Astrocyte (in vitro differentiated cells and primary cell): ENCODE measurements at places on chromosomes 11 and 22. TPM values are rescaled to one million over a fixed set of nuclear protein-coding genes. Genes with fewer than 3 reads are reported as not detected.
A peak's percentile ranks its signal among the peaks of the same experiment; 100 is the strongest.

GRCh38 chr11:18080451-18080850 lies 25.4 kb downstream of the SAAL1 start:
- H3K27me3 ChIP-seq = no peaks in the 10 kb centered on the region
- DNase-seq = no peak
- no peak overlapping the region for H3K27ac ChIP-seq
- no peaks in the 10 kb centered on the region for H3K4me1 ChIP-seq

DNA sequence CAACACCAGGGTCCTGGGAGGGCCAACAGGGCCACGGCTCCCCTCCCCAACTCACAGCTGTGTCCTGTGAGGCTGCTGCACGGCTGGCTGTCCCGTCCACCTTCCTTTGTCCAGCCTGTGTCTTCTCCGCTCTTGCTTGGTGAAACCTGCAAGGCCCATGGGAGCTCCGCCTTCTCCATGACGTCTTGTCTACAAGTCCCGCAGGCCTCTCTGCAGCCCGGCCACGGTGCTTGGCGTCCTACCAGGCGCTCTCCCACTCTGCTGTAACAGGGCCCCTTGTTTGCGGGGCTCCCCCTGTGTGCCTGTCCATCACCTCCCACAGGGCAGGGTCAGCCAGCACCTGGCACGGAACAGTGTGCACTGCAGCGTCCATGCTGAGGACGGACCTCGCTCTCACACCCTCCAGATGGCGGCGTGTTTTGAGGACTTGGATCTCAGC lies 866.8 kb downstream of the TBC1D22A start:
- H3K27ac ChIP-seq = no peak overlapping the region
- no peak overlapping the region for H3K4me3 ChIP-seq
- H3K36me3 ChIP-seq = no peaks in the 10 kb centered on the region
- H3K27me3 ChIP-seq = no peaks in the 10 kb centered on the region
- no peaks in the 10 kb centered on the region for H3K4me1 ChIP-seq
- no peak for DNase-seq

GRCh38 chr11:4066910-4067309 lies 27.7 kb upstream of the RRM1 start:
- peaks cover 4% of the 10 kb centered on the region for H3K4me1 ChIP-seq
- no peak for DNase-seq
- no peak overlapping the region for H3K4me3 ChIP-seq
- H3K36me3 ChIP-seq = no peaks in the 10 kb centered on the region
- no peaks in the 10 kb centered on the region for H3K27me3 ChIP-seq

DNA sequence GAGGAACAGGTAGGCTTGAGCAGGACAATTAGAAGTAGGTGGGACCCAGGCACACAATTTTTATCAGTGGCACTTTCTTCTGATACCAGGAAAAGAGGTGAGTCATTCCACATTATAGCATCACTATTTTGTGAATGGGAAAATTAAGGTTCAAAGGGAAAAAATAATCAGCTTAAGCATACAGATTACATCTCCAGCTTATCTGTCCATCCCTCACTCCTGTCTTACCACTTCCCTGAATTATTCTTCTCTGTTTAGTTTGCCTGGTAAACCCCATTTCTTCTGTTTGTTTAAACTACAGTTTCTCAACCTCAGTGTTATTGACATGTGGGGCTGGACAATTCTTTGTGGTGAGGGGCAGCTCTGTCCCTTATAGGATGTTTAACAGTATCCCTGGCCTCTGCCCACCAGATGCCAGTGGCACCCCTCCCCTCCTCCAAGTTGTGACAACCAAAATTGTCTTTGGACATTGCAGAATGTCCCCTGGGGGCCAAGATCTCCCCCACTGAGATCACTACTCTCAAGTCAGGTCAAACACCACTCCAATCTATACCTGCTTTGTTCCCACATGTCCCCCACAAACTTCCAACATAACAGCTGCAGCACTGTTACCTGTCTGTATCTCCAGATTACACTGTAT lies 8.5 kb upstream of the XBP1 start:
- H3K27ac ChIP-seq = no peak overlapping the region
- H3K4me3 ChIP-seq = no peak overlapping the region
- no peak for DNase-seq
- H3K36me3 ChIP-seq = no peaks in the 10 kb centered on the region
- no peaks in the 10 kb centered on the region for H3K4me1 ChIP-seq

- DNase-seq = no peak
- H3K36me3 ChIP-seq = no peaks in the 10 kb centered on the region
- no peak overlapping the region for H3K4me3 ChIP-seq
- H3K4me1 ChIP-seq = no peaks in the 10 kb centered on the region
- H3K27me3 ChIP-seq = peaks cover 4% of the 10 kb centered on the region
Measured at GRCh38 chr11:118283037-118283636, 19.0 kb upstream of the MPZL2 start.

DNA sequence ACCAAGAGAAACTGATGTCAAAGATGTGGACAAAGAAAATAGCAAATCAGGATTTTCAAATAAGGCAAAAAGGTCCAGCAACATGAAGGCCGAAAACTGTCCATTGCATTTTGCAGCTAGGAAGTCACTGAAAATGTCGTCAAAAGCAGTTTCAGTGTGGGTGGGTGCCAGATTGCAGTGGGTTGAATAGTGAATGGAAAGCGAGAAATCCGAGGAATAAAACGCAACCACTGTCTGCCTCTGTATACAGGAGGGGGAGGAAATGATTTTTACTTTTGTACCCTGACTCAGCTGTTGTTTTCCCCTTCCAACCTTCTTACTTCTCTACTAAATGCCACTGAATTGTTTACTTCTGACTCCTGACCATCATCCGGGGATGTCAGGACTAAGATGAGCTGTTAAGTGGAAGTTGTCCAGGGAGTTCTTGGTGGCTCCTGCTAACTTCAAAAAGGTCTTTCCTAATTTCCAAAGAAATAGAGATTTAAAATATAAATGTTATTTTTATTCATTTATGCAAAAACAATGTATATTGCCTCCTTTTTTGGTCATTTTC lies 64.9 kb upstream of the BIRC3 start:
- no peaks in the 10 kb centered on the region for H3K36me3 ChIP-seq
- no peak overlapping the region for H3K4me3 ChIP-seq
- peak; percentile 39 for DNase-seq

- no peak overlapping the region for H3K4me3 ChIP-seq
- H3K27me3 ChIP-seq = no peaks in the 10 kb centered on the region
- DNase-seq = peak; percentile 32
- peaks cover 3% of the 10 kb centered on the region for H3K4me1 ChIP-seq
- no peaks in the 10 kb centered on the region for H3K36me3 ChIP-seq
Measured at GRCh38 chr11:120612513-120613263, 101.1 kb downstream of the GRIK4 start.

GRCh38 chr11:97965849-97966646 lies 1054.7 kb upstream of the CNTN5 start:
- peak overlapping the region; percentile 95 for H3K27ac ChIP-seq
- H3K27me3 ChIP-seq = no peaks in the 10 kb centered on the region
- H3K36me3 ChIP-seq = no peaks in the 10 kb centered on the region
- DNase-seq = peak; percentile 96

Gene TMEM121B
- total RNA-seq = 1.6 and 1.9 TPM in 2 replicates

DNA sequence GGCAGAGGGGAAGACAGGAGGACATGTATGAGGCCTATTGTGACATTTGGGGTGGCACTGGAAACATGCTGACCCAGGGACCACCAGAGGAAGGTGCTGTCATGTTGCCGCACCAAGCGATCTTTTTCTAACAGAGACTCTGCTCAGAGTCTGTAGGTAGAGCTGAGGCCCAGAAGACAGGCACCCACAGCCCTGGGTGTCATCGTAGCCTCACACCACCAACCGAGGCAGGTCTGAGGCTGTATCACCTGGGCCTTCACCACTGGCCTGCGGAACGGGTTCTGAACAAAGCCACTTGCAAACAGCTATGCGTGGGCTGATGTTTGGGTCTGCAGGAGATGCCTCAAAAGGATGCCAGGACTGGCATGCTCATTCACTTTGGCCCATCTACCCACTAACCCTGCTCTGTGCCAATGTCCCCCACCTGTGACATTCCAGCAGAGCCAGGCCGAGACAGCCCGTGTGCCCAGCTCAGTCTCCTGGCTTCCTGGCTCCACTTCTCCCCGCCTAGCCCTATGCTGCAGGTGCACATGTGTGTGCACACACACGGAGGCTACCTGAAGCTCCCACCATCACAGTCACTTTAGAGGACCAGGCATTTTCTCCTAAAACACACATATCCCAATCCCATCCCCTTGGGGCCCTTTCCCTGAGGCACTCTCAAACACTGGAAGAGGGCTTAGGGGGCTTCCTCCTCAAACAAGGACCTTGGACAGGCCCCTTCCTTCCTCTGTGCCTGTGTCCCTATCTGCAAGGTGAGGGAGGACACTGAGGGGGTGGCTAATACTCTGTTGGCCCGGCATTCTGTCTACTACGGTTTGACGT lies 3.6 kb downstream of the TRIM29 start:
- DNase-seq = no peak
- peaks cover 25% of the 10 kb centered on the region for H3K27me3 ChIP-seq
- no peaks in the 10 kb centered on the region for H3K4me1 ChIP-seq
- no peak overlapping the region for H3K4me3 ChIP-seq
- H3K27ac ChIP-seq = no peak overlapping the region

DNA sequence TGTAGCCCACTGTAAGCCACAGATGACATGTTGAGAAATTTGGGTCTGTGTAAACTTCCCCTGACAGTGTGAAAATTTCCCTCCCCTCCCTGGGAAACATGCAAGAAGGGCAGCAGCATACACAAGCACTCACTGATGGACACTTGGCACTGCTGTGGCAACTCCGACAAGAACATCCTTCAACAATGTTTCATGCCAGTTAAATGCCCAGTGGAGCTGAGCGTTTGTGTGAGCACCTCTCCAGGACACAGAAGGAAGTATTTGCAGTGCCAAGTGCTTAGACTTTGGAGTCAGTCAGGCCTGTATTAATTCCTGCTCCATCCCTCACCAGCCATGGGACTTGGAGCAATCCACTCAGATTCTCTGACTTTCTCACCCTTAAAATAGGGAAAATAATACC lies 17.7 kb downstream of the C11orf87 start:
- H3K4me1 ChIP-seq = no peaks in the 10 kb centered on the region
- H3K36me3 ChIP-seq = no peaks in the 10 kb centered on the region
- H3K4me3 ChIP-seq = no peak overlapping the region

- H3K4me1 ChIP-seq = no peaks in the 10 kb centered on the region
- no peak for DNase-seq
- H3K36me3 ChIP-seq = no peaks in the 10 kb centered on the region
- no peak overlapping the region for H3K4me3 ChIP-seq
- no peaks in the 10 kb centered on the region for H3K27me3 ChIP-seq
Measured at GRCh38 chr11:77789061-77789730, 31.3 kb downstream of the RSF1 start.

DNA sequence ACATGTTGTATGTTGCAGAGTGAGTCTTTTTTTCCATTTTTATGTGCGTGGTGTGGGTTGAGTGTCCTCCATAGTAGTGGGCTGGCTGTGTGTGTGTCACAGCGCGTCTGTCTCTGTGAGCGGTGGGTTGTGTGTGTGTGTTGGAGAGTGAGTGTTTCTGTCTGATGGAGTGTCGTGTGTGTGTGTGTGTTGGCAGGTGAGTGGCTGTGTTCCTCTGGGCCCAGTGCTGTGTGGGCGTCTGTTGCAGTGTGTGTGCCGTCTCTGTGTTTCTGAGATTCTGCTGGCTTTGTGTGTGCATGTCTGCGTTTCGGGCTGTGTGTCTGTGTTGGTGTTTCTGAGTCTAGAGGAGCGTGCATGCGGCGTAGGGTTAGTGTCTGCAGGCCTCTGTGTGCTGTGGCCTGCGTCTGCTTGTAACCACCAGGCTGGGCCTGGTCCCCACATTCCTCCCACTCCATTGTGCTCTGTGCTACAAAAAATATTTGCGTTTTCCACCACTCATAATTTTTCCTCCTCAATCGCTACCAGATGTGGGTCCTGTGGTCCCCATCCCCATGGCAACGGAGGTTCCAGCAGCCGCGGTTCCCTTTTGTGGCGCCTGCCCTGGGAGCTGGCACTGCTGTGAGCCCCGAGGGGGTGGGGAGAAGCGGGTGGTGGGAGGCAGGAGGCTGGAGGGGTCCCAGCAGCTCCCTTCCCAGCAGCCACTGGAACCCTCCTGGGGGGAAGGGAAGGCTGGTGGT lies 15.2 kb downstream of the SCARF2 start:
- peaks cover 7% of the 10 kb centered on the region for H3K4me1 ChIP-seq
- DNase-seq = peak; percentile 50
- H3K27me3 ChIP-seq = no peaks in the 10 kb centered on the region
- peaks cover 4% of the 10 kb centered on the region for H3K36me3 ChIP-seq

GRCh38 chr11:33640730-33641371 lies 59.8 kb downstream of the C11orf91 start:
- H3K27ac ChIP-seq = no peak overlapping the region
- H3K36me3 ChIP-seq = peaks cover 3% of the 10 kb centered on the region
- DNase-seq = no peak
- H3K4me3 ChIP-seq = no peak overlapping the region

GRCh38 chr11:2302896-2303626 lies 1.2 kb downstream of the TSPAN32 start:
- peaks cover 11% of the 10 kb centered on the region for H3K4me1 ChIP-seq
- H3K27me3 ChIP-seq = peaks cover 2% of the 10 kb centered on the region
- H3K27ac ChIP-seq = no peak overlapping the region
- no peak overlapping the region for H3K4me3 ChIP-seq
- H3K36me3 ChIP-seq = no peaks in the 10 kb centered on the region

Gene NAV2
- total RNA-seq = 17.6 and 20.6 TPM in 2 replicates

Gene SAA4
- total RNA-seq = not detected in 2 replicates

Gene MRGPRX3
- total RNA-seq = not detected in 2 replicates

GRCh38 chr11:75344761-75345454 lies 6.6 kb downstream of the ARRB1 start:
- no peak overlapping the region for H3K27ac ChIP-seq
- no peaks in the 10 kb centered on the region for H3K36me3 ChIP-seq
- DNase-seq = no peak
- H3K27me3 ChIP-seq = no peaks in the 10 kb centered on the region
- H3K4me1 ChIP-seq = peaks cover 26% of the 10 kb centered on the region
- H3K4me3 ChIP-seq = no peak overlapping the region

Gene LGR4
- total RNA-seq = 50.0 and 54.6 TPM in 2 replicates

Gene TSKU
- 57.9 and 69.6 TPM in 2 replicates for total RNA-seq

DNA sequence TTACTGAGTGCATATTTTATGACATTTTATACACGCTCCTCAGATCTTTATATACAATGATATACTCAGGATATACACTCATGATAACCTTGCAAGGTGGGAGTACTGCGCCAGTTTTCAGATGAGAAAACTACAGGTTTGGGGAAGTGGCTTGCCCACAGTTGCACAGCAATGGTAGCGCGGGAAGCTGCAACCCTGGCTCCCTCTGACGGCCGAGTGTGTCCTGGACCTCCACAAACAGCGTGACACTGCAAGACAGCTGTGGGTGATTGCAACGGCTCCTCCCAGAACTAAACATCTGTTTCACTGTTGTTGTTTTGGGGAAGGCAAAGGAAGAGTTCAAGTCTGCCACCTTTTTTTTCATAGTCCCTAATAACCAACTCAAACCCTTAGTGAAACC lies 47.0 kb downstream of the PACSIN2 start:
- DNase-seq = no peak
- peaks cover 2% of the 10 kb centered on the region for H3K36me3 ChIP-seq
- no peak overlapping the region for H3K4me3 ChIP-seq
- no peak overlapping the region for H3K27ac ChIP-seq
- peaks cover 10% of the 10 kb centered on the region for H3K4me1 ChIP-seq
- no peaks in the 10 kb centered on the region for H3K27me3 ChIP-seq

- H3K36me3 ChIP-seq = no peaks in the 10 kb centered on the region
- H3K27ac ChIP-seq = no peak overlapping the region
- H3K4me3 ChIP-seq = no peak overlapping the region
- H3K27me3 ChIP-seq = no peaks in the 10 kb centered on the region
- no peak for DNase-seq
Measured at GRCh38 chr11:111359223-111360149, 19.6 kb downstream of the POU2AF1 start.
